Subcutaneous adipose tissue (tissue), 4 donors: ENCODE measurements at places on chromosomes 6 and 20. TPM values are rescaled to one million over a fixed set of nuclear protein-coding genes. Genes with fewer than 3 reads are reported as not detected.

Gene ZC2HC1B
- not detected for total RNA-seq

Gene IPCEF1
- 2.9 TPM for total RNA-seq

Gene CPNE5
- total RNA-seq, result 0.19 TPM

Gene THBS2
- 91.4 TPM for total RNA-seq

Gene ABHD16B
- not detected for total RNA-seq

Gene PTK6
- 0.68 TPM for total RNA-seq

Gene BHLHE23
- total RNA-seq, result not detected

Gene LAMA4
- total RNA-seq, result 212 TPM

Gene SLC26A8
- total RNA-seq, result 2.2 TPM

Gene MACROD2
- total RNA-seq, result 2.9 TPM

Gene TMC2
- total RNA-seq, result 0.68 TPM

Gene POU5F1
- not detected for total RNA-seq

Gene PCK1
- total RNA-seq, result 152 TPM

Gene CDSN
- total RNA-seq, result not detected

Gene RIPOR3
- total RNA-seq, result 8.8 TPM

Gene NTSR1
- not detected for total RNA-seq

Gene C20orf202
- 0.75 TPM for total RNA-seq

Gene RTN4IP1
- total RNA-seq, result 4.0 TPM

Gene SUN5
- total RNA-seq, result not detected

Gene TMEM74B
- total RNA-seq, result not detected

Gene PLEKHG1
- 12.4 TPM for total RNA-seq

Gene DYNLT2
- total RNA-seq, result 2.2 TPM

Gene SIRPD
- total RNA-seq, result not detected

Gene HLA-DRB5
- 9.9 TPM for total RNA-seq

Gene PAX1
- not detected for total RNA-seq

Gene ADISSP
- total RNA-seq, result 21.8 TPM

Gene ADGRF4
- total RNA-seq, result 0.22 TPM

Gene KCNB1
- 13.7 TPM for total RNA-seq

Gene NOX3
- not detected for total RNA-seq

Gene C2
- total RNA-seq, result 47.3 TPM

Gene ZNF335
- total RNA-seq, result 21.1 TPM

Gene SNAP25
- total RNA-seq, result 1.3 TPM

Gene TINAG
- not detected for total RNA-seq

Gene RFX6
- not detected for total RNA-seq

Gene SMPDL3A
- 7.2 TPM for total RNA-seq

Gene CLVS2
- total RNA-seq, result not detected

Gene CD83
- total RNA-seq, result 3.4 TPM

Gene SEL1L2
- 1.1 TPM for total RNA-seq

Gene TMEM244
- total RNA-seq, result not detected

Gene MLN
- not detected for total RNA-seq

Gene SLC22A1
- total RNA-seq, result 2.6 TPM

Gene TAF8
- total RNA-seq, result 23.8 TPM

Gene GTF3C6
- 26.9 TPM for total RNA-seq

Gene OR2W1
- not detected for total RNA-seq

Gene DAAM2
- 52.5 TPM for total RNA-seq

Gene FLRT3
- total RNA-seq, result not detected

Gene TSPO2
- total RNA-seq, result not detected

Gene OR12D3
- not detected for total RNA-seq

Gene RNF182
- 1.3 TPM for total RNA-seq
